ENCODE measurements at places on chromosomes 12 and 14.

- DNase-seq: peak; percentile 20
Observed at GRCh38 chr12:104549815-104550480, 93.2 kb downstream of the CHST11 start.

DNA sequence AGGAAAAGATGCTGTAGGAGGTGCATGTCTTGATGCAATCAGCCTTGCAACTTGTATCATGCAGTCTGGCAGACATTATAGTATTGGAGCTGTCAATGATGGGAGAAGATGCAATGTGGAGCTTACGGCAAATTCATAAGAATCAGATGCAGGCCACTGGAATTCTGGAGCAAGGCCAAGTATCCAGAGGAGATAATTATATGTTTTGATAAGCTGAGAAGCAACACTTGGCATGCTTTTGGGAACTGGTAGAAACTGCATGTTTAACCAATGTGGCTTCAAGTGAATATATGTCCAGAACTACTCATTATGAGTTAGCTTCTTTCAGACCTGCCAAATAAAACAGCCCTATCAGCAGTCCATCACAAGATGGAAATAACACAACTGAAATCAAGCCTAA is 249.1 kb upstream of the PPFIA2 start:
- DNase-seq: no peak

DNA sequence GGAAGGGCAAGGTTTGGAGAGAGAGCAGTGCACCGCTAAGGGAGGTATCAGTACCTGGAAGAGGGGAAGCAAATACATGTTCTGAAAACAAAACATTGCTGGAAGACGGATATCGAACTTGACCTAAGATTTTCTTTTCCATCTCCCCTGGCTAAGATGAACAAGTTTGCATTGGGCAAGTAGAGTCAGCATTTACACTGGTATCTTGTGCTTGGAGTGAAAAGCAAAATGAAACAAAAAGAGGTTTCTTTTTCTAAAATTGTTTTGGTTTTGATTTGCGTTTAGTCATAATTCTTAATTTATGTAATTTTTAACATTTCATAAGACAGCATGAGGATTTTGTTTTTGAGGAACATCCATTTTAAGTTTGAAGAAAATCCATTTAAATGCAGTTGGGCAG is 881.6 kb downstream of the NRXN3 start:
- no peak for DNase-seq

- peak; percentile 81 for DNase-seq
Observed at GRCh38 chr12:115375186-115375991, 691.4 kb upstream of the TBX3 start.

GRCh38 chr14:70186900-70187451 is 1.8 kb downstream of the SLC8A3 start:
- DNase-seq: peak; percentile 67

- DNase-seq: no peak
Observed at GRCh38 chr14:36741858-36742257, 80.2 kb downstream of the PAX9 start.
